Vagina (tissue), 2 donors: ENCODE measurements at places on chromosomes 2 and 18.

DNA sequence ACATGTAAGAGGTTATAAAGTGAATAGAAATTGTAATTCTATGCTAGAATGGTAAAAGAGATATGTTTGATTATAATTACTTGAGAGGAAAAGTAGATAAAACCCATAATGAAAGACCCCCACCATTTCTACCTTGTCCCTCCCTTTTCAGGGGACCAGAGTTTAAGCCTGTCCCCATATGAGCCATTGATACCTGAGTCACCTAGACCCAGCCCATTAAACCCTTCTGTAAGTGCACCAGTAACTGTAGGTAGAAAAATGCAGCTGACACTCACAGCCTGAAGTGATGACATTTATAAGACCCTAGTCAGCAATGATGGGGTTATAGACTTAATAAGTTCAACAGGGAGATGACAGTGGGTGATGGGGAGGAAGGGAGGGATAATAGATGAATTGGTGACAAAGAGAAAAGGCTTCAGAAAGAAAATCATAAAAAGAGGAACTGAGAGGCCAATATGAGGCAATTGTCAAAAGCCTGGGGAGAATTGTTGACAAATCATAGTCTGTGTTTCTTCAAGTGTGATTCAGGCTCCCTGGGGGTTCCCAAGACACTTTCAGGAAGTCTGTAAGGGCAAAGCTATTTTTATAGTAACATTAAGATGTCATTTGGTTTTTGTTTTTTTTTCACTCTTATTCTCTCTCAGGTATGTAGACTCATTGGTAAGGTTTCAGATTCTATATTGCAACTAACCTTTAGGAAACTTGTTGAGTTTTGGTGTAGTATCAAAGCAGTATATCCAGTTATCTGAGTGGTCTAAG, 544.2 kb downstream of the SATB2 start:
- DNase-seq: no peak

DNA sequence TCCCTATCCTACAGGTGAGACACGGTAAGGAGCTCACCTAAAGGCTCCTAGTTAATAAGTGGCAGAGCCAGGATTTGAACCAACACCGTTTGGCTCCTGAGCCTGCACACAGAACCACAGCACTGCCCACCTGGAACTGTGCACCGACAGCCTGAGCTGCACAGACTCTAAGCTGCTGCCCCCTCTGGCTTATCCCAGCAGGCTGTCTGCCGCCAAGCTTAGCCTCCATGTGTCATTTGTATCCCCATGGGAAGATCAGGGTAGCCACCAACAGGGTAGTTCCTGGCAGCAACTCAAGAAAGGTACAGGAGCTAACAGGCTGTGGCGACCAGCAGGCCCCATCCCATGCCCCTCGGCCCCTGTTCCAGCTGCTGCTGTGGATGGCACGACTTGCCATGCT, 135.7 kb downstream of the LRRC30 start:
- no peak for DNase-seq

DNA sequence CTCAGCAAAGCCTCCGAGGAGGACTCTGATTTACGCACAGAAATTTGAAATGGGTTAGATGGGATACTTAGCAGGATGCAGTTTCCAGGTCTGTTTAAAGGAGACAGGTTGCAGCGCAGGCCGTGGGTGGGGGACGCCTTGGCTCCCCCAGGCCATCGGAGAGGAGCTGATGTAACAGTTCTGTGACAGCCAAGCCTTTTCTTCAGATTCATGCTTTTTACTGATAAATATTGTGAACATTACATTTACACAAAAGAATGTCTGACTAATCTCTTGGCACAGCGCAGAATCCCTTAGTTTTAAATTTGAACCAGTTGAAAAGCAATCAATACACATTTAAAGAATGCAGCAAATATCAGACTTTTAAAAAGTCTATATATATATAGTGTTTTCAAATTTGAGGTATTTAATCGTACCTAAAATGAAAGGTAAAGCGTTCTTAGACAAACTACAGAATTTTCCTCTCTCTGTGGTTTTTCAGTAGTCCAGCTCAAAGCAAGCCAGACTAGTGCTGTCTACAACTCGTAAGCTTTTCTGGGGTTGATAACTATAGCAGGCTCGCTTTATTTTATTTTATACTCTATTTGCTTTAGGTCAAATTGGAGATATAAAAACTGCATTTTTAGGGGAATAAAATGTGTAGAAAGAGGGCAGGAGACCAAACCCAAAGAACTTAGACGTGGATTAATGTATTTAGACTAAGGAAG, 221.9 kb downstream of the PIEZO2 start:
- DNase-seq: no peak

DNA sequence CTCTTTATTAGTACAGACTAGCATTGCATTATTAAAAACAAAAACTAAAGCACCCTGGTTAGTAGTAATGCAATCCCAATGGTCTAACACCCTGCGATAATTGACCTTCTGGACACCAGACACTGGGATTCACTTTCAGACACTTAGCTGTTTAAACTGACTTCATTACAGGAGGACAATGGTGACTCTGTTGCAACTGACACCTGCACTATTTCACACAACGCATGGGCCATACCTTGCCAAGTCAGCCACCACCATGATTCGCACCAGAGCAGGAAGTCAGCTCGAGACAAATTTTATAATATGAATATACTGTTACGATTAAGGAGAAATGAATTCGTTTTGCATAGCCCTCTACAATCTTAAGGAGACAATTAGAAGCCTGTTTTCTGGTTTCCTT, 150.7 kb downstream of the MEIS1 start:
- no peak for DNase-seq

- DNase-seq: no peak
Observed at GRCh38 chr2:66437109-66437690, 2.3 kb downstream of the MEIS1 start.

- DNase-seq: no peak
Observed at GRCh38 chr18:25283781-25284180, 68.2 kb downstream of the ZNF521 start.

- no peak for DNase-seq
Observed at GRCh38 chr2:134764164-134764563, 45.4 kb upstream of the TMEM163 start.

DNA sequence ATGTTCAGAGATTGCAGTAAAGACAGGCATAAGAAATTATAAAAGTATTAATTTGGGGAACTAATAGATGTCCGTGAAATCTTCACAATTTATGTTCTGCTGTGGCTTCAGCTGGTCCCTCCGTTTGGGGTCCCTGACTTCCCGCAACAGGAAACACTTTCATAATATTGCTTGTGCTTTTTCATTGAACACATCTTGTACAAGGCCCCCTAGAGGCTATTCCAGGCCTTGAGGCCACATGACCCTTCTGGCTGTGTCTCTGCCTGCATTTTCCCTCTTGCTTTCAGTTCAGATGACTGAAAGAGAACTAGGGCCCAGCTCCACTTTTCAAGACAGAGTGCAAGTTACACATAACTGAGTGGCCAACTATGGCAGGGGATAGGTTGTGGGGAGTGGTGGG, 164.1 kb downstream of the TMEM247 start:
- no peak for DNase-seq

DNA sequence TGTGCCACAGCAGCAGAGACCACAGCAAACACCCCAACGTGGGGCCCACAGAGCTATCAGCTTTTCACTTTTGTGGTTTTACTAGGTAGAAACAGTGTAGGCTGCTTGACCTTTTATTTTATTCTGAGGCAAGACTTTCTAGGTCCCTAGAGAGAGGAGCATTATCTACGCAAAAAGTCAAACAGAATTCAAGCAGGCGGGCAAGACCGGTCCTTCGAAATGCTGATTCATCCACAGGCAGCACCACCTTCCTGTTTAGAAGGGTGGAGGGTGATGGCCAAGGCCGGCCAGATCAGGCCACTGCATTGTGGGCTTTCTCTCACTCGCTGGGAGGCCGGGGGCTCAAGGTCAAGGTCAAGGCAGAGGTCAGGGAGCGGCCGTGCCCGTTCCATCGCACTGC, 573.0 kb downstream of the GALR1 start:
- no peak for DNase-seq

- DNase-seq: no peak
Observed at GRCh38 chr2:154623819-154624218, 74.7 kb upstream of the KCNJ3 start.

DNA sequence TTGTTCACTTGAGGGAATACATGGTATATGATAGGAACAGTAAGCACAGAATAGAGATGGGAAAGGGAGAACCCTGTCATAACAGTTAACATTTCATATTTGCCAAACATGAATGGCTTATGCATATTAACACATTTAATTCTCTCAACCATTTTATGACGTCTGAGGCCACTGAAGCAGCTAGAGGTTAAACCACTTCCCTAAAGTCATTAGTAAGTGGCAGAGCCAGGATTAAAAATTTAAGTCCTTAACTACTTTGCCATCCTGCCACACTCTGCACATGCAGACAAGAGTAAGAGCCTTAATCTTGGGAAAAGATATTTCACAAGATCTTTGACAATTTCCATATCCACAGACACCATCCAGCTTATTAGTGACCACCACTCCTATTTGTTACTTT, 2.1 kb downstream of the LIPT1 start:
- DNase-seq: no peak

GRCh38 chr2:127670055-127670956, 5.0 kb downstream of the LIMS2 start:
- DNase-seq: no peak

- DNase-seq: peak; percentile 49
Observed at GRCh38 chr18:75131381-75132000, 77.4 kb downstream of the PTGR3 start.

- DNase-seq: no peak
Observed at GRCh38 chr2:65018141-65018582, 29.0 kb downstream of the SLC1A4 start.

- DNase-seq: no peak
Observed at GRCh38 chr2:241252778-241253475, 62.5 kb downstream of the HDLBP start.

DNA sequence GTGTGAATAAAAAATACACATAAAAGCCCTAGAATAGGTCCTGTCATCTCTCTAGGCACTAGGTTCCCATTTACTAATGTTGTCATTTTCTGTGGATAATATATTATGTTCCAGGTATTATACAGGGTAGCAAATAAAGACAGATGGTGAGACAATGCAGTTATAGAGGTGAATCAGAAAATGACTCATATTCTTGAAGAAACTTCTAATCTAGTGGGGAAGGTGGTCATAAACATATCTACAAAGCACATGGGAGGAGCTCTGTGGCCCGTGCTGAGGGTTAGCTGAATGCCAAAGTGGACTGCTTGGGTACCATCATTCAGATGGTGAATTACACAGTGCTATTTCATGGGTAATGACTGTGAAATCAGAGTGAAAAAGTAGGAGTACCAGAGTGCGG, 700.9 kb downstream of the ERBB4 start:
- DNase-seq: no peak

DNA sequence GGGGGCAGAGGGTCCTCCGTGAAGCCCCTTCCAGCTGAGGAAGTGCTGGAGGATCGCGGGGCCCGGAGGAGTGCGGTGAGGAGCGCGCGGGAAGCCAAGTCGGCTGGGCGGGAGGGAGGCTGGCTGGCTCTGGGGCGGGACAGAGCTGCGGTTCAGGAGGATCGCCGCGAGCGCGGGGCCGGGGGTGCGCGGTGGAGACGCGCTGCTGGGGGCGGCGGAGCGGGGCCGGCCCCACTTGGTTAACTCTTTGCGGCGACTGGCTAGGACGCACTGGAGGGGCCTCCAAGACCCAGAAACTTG, 464 bp downstream of the CYBRD1 start:
- no peak for DNase-seq

DNA sequence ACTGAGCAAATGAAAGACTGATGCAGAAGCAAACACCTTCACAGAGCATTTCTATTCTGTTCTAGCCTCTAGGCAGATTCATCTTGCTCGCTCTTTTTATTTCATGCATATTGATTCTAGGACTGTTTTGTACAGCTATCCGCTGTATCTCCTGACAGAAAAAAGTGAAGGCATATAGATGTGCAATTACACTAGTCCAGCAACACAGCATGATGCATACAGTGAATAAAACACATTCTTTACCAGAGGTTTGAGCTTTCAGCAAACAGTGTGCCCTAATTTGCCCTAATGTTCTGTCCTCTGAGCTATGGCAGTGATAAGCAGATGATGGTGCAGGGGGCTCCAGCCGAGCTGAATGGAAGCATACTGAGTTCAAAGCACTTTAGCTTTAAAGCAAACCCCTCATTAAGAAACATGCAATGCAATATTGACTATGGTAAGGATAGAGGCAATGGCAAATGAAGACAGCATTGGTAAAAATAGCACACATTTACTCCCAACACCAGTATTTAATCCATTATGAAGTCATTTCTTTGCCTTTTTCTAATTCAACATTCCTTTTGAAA, 141.2 kb upstream of the RGPD4 start:
- no peak for DNase-seq

DNA sequence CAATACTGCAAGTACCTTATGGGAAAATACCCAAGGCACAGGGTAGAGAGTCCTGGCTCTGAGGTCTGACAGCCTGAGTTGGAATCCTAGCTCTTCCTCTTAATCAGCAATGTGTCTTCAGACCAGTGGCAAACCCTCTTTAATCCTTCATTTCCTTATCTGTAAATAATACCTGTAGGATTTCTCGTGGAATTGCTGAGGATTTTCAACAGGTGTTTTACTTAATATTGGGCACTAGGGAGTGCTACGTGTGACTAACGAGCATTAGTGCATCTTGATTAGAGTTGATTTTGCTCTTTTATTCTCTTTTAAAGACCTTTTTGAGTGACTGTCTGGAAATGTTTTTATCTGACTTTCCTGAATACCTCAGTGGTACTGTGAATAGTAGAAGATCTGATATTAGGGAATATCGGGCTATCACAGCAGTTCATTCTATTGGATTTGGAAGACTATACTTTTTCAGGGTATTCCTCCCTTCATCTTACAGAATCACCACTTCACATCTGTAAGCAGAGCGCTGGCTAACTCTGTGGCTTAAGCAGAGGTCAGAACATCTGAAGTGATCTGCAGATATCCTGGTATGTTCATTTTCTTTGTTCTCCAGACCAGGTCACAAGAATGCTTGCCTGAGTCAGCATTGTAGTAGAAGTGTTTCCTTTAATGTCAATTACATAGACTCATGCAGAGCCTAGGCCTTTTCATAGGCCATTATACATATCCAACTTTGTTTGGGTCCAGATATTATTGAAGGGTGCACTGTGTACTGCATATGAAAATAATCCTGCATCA, 49.1 kb downstream of the ARHGAP28 start:
- DNase-seq: no peak

- no peak for DNase-seq
Observed at GRCh38 chr2:219570924-219571310, 422 bp downstream of the OBSL1 start.

- DNase-seq: no peak
Observed at GRCh38 chr2:205609113-205609512, 73.2 kb upstream of the NRP2 start.

GRCh38 chr2:8526403-8526696, 155.5 kb upstream of the ID2 start:
- no peak for DNase-seq

- no peak for DNase-seq
Observed at GRCh38 chr2:202064171-202064880, 8.7 kb upstream of the KIAA2012 start.

- DNase-seq: no peak
Observed at GRCh38 chr18:79575891-79576685, 103.5 kb upstream of the CTDP1 start.

DNA sequence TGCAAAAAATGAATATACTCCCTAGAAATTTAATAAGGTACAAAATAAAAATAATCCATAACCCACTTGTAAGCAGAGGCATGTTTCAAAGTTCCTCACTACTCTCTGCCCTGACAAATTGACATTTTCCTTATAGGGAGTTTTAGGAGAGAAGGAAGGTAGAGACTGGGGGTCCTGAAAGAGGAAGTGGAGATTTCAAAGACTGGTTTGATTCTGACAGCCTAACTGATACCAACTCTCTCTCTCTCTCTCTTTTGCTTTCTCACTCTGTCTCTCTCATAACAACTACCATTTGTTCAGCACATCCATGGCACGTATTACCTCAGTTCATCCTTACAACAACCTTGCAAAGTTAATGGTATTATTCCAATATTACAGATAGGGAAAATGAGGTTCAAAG, 18.6 kb downstream of the FZD7 start:
- no peak for DNase-seq
